SHP77 treated with DMSO at 0.1 percent for 48 hours (cell line): ENCODE measurements at places on chromosomes 7 and 10.

GRCh38 chr7:155754165-155754564 is 58.1 kb downstream of the SHH start:
- DNase-seq = no peak

- DNase-seq = no peak
Observed at GRCh38 chr7:41816111-41816510, 113.2 kb upstream of the INHBA start.

- peak; percentile 13 for DNase-seq
Observed at GRCh38 chr7:55533050-55533728, 39.1 kb downstream of the VOPP1 start.

GRCh38 chr7:46089281-46089680 is 168.2 kb upstream of the IGFBP3 start:
- DNase-seq = no peak

GRCh38 chr7:112213735-112214134 is 7.2 kb downstream of the ZNF277 start:
- no peak for DNase-seq

DNA sequence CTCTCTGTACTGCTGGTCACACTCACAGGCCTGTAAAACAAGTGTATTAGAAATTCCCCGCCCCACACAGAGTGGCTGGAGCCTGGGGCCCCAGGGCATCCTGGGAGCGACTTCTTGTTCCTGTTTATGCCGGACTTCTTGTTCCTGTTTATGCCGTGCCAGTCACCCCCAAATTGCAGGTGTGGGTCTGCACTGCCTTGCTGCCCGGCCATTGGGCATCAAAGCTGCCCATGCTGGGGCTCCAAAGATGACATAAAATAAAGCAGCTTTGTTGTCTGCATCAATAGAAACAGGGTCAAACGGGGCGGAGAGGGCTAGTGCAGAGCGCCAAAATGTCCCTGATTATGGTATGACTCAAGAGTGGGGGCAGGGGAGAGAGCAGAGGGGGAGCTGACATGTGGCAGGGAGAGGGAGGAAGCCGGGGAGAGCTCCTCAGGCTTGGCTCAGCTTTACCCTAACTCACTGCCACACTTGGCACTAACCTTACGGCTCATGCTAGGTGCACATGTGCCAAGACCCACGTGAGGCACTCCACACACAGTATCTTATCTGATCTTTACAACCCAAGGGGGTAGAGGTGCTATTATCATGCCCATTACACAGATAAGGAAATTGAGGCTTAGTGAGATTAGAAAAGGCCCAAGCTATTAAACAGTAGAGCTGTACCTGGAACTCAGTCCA is 98.4 kb downstream of the PIP4K2A start:
- DNase-seq = no peak

DNA sequence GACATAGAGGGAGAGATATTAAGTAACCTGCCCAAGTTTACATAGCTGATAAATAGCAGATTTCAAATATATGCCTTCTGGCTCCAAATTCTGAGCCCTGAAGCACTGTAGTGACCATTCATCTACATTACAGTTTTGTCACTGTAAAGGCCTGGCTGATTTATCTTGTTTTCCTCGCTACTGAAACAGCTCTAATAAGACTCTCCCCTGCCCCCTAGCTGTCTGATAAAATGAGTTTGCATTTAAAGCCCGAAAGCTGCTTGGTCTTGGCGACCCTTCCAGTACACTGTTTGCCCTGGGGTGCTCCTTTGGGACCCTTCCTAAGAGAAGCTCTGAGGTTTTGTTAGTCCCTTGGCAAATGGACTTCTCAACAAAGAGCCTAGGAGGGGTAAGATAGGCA is 59.7 kb upstream of the RAB11FIP2 start:
- DNase-seq = no peak

GRCh38 chr10:114357515-114357996 is 46.7 kb downstream of the AFAP1L2 start:
- DNase-seq = no peak

DNA sequence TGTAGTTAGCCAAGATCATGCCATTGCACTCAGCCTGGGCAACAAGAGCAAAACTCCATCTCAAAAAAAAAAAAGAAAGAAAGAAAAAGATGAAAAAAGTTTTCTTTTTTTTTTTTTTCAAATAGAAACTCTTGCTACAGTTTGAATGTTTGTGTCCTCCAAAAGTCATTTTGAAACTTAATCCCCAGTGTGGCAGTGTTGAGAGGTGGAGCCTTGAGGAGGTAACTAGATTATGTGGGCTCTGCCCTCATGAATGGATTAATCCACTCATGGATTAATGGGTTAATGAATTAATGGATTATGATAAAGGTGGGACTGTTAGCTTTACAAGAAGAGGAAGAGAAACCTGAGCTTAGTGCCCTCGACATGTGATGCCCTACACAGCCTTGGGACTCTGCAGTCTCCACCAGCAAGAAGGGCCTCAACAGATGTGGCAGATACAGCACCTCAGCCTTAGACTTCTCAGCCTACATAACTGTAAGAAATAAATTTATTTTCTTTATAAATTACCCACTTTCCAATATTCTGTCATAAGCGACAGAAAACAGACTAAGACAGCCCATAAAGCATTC is 25.1 kb downstream of the CPEB3 start:
- DNase-seq = no peak

GRCh38 chr10:119491966-119492757 is 50.4 kb downstream of the RGS10 start:
- DNase-seq = no peak

- no peak for DNase-seq
Observed at GRCh38 chr10:97195706-97196222, 10.0 kb upstream of the SLIT1 start.

- no peak for DNase-seq
Observed at GRCh38 chr10:88385601-88386203, 197.4 kb downstream of the RNLS start.
